ENCODE measurements at places on chromosomes 6 and 20.
A peak's percentile ranks its signal among the peaks of the same experiment; 100 is the strongest.

GRCh38 chr6:156809034-156809433, 31.9 kb downstream of the ARID1B start:
- DNase-seq, result peak; percentile 46

DNA sequence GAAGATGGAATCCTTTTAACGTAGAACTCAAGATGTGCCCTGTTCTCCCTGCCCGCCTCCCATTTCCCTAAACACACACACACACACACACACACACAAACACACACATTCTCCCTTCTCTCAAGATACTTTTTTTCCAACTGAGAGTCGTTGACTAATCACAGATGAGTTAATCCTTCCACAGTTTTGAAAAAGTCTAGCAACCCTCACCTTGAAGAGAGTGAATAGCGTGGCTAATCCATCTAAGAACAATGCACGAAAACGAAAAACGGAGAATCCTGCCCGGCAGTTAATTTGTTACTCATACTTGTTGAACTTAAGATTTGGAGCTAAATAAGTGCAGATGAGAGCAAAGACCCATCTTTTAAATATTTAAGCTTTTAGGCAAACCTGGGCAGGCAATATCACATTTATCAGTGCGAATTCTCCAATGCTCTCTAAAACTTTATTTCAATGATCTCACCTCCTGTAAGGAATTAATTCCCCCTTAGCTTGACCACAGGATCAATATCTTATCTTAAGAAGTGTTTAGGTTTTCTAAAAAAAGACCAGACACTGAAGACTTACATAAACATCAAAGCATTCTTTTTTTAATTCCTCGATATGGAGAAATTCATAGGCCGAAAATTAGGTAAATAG, 1.1 kb downstream of the AGPAT4 start:
- peak; percentile 53 for DNase-seq

DNA sequence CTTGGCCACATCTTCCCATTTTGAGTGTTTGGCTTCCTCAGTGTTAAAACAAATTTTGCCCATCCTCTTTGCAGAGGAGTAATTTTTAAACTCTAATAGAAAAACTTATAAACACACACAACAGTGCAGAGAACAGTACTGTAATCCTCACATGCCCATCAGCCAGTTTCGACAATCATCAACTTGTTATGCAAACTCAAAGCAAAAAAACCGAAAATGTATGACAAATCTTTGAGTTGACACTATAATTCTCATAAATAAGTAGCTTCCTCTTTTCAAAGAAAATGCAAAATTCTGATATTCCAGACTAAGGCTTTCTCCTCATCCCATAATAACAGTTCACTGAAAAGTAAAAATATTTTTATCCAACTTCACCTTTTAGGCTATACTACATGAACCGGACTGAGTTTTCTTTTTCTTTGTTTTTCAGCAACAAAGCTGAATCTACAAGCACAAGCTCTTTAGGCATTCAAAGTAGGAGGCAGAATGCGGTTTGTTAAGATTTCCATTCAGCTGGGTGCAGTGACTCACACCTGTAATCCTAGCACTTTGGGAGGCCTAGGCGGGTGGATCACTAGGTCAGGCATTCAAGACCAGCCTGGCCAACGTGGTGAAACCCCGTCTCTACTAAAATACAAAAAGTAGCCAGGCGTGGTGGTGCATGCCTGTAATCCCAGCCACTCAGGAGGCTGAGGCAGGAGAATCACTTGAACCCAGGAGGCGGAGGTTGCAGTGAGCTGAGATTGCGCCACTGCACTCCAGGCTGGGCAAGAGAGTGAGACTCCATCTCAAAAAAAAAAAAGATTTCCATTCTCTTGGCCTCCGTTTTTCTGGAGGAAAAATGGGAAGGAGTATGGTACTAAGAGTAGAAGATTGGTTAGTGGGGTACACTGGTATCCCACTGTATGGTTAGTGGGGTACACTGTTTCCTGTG, 74.8 kb downstream of the GCNT2 start:
- DNase-seq, result no peak

- no peak for DNase-seq
Measured at GRCh38 chr6:7033202-7033601, 74.6 kb upstream of the RREB1 start.

DNA sequence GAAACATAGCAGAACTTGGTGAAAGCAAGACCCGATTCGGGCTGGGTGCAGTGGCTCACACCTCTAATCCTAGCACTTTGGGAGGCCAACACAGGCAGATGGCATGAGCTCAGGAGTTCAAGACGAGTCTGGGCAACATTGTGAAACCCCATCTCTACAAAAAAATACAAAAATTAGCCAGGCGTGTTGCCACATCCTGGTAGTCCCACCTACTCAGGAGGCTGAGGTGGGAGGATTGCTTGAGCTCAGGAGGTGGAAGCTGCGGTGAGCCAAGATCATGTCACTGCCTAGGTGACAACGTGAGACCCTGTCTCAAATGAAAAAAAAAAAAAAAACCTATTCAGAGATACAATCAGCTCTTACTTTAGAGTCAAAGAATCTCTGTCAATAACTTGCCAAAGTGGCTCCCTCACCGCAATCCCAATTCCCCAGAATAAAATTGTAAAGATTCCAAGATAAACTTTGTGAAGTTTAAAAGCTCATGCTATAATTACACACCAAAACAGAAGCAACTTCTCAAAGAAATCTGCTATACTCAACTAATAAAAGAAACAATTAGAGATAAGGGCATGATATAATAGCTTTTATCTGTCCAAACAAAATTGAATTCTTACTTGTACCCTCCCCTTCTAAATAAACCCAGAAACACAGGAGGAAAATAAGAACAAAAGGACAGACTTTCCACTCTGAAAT, 33.6 kb downstream of the CDK19 start:
- peak; percentile 2 for DNase-seq

GRCh38 chr20:41770427-41770826, 152.2 kb upstream of the CHD6 start:
- DNase-seq, result no peak

GRCh38 chr6:84546427-84546914, 217.9 kb downstream of the TBX18 start:
- DNase-seq, result no peak

- DNase-seq, result no peak
Measured at GRCh38 chr6:170039156-170040114, 251.4 kb downstream of the DLL1 start.

DNA sequence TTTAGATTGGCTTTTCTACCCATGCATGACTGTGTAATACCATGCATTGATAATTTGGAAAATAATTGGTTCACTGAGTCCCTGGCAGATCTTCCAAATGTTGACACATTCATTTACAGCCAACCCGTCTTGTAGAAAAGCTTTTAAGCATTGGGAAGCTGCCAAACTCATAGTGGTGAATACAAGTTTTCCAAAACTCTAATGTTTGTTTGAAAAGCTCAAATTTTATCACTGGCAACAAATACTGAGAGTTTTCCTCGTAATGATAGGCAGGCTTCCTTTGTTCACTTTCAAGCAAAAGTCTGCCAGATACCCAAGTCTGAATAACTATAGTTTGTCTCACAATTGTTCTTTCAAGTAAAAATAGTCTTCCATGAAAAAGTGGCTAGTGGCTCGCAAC, 143.0 kb downstream of the FIG4 start:
- DNase-seq, result no peak

DNA sequence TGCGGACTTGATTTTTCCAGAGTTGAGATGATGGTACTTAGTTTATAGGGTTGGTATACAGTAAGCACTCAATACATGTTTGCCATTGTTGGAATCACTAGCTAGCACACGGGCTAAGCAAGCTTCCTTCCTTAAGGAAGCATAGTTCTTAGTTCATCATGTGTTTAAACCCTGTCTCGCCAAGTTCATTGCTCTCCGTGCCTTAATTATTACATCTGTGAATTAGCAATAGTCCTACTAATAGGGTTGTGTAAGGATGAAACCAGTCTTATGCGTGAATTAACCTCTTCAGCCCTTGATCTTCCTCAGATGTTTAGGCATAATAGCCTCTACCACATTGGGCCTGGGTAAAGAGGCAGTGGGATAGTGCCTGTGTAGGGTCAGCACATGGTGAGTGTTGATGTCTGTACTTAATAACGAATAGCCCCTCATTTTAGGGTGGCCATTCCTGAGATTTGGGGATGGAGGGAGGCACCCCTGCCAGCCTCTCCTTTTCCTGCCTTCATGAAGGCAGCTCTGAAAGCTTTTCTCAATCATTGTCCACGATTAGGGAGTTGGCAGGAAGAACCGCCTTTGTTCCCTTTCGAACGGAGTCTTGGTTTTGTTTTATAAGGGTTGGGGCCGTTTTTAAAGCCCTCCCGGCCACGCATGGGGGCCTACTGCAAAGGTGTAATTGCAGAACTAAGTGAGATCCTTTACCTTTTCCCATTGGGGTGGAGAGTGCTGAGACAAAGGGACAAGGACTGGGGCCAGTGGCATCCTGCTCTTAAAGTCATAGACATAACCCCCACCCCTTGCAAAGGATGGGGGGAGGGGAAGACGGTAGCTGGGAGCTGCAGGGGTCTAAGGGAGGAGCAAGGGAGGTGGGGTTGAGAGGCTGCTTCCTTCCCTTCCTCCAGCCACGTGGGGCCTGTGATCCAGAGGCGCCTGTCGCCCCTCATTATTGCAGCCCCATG, 2.1 kb downstream of the DNMT3B start:
- no peak for DNase-seq

- DNase-seq, result no peak
Measured at GRCh38 chr20:41701588-41702348, 83.6 kb upstream of the CHD6 start.

GRCh38 chr6:161365633-161366032, 91.8 kb upstream of the AGPAT4 start:
- DNase-seq, result no peak

DNA sequence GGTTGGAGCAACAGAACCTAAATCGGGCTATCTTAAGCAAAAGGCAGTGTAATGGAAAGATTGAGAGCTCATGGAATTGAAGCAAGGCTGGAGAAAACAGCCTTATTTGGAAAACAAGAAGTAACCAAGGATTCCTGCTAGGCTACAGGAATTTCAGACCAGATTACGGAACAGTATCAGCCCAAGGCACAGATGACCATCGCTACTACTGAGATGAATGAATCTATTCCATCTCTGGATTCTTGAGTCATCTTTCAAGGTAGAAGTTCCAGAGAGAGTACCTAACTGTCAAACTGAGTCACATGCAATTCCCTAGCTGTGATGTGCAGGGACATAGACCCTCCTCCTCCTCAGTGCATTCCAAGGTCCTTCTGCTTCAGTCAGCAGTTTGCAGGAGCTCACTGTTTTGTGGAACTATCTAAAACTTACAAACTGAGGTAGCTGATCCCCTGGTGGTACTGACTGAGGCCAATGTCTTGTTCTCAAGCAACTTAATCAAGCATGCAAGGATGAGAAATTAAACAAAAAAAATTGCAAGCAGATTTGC, 62.0 kb upstream of the SMLR1 start:
- DNase-seq, result no peak

DNA sequence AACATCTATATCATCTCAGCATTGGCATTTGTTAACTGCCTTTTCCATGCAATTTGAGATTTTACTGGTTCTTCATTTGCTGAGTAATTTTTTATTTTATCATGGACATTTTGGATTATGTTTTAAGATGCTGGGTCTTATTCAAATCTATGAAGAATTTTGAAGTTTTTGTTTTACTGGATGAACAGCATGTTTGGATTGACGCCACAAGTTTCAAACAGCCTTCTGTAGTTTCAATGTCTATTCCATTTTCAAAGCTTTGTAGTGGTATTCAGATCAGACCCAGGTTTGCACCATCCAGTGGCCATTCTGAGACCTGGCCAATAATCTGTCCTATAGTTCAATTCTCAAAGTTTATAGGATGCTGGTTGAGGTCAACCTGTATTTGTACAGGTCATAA, 148.4 kb upstream of the STMND1 start:
- DNase-seq, result no peak

DNA sequence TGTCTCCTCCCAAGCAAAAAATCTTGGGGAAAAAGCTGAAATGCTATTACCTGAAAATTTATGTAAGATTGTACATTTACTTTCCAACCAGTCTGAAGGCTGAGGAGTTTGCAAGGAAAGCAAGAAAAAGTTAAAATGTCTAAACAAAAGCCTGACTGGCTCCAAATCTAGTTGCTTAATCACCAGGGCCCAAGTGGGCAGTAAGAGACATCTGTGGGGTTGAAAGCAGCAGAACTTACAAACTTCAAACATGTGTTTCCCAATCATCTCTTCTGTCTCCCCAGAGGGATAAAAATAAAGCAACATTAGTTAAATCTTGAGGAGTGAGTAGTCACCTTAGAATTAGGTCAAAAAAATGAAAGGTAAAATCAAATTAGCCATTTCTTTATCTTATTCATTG, 98.6 kb downstream of the OGFRL1 start:
- DNase-seq, result peak; percentile 70

- peak; percentile 60 for DNase-seq
Measured at GRCh38 chr6:34912715-34913464, 23.8 kb downstream of the ANKS1A start.

DNA sequence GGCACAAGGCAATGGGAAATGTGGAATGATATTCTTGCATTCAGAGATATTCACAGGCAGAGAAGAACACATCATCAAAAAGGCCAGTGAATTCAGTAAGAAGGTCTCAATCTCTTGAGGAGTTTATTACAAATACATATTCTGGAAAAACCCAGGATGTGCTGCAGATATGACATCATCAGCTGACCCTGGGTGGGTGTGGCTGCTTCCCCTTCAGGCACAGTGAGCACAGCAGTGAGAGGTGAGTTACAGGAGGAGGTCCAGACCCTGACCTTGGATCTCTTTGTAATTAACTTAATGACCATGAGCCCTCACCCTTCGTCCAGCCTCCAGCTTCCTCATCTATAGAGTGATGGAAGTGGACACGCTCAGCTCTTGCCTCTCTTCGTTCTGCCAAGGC, 147.5 kb upstream of the SYNDIG1 start:
- DNase-seq, result no peak

DNA sequence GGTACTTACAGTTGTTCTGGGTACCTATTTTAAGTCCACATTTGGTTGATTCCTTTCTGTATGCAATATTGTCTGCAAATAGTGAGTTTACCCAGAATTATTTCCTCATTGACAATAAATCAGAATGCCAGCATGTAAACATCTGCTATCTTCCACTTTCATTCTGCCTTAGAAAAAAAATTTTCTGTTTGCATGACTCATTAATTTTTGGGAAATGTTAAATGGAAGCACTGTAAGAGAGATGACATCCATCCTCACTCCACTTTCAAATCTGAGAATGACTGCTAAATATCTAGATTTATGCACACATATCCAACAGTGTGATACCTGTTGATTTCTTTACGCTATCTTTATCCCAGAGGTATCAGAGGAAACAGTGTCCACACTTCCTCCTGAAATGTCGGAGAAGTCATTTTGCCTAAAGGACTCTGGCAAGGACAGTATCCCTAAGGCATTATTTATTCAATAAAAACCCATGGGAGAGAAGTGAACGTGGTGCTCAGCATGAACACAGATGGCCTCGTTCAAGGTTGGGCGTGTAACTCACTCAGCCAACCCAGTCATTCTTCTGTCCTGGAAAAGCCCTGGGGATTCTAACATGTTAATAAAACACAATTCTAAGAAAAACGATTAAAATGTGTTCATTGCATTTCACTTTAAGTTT, 780.9 kb downstream of the QKI start:
- no peak for DNase-seq

- DNase-seq, result peak; percentile 64
Measured at GRCh38 chr6:144156338-144156737, 6.0 kb downstream of the STX11 start.
